NT2/D1 (cell line): ENCODE measurements at places on chromosomes 12 and 14.
A peak's percentile ranks its signal among the peaks of the same experiment; 100 is the strongest.

GRCh38 chr14:53630336-53630735 lies 326.3 kb downstream of the BMP4 start:
- DNase-seq: no peak

DNA sequence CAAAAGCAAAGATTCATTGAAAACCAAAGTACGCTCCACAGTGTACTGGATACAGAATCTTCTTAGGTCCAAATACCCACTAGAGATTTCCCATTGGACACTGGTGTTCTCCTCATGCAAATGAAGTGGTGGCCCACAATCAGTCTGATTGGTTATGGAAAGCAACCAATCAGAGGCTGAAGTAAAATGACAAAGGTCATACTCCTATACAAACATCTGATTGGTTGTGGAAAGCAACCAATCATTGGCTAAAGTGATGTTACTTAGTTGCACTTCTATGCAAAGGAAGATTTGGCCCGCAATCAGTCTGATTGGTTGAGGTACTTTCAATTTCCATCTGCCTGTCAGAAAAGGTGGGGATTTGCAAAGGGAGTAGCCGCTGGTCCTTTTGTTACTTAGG lies 1.3 kb upstream of the WASHC3 start:
- no peak for DNase-seq

DNA sequence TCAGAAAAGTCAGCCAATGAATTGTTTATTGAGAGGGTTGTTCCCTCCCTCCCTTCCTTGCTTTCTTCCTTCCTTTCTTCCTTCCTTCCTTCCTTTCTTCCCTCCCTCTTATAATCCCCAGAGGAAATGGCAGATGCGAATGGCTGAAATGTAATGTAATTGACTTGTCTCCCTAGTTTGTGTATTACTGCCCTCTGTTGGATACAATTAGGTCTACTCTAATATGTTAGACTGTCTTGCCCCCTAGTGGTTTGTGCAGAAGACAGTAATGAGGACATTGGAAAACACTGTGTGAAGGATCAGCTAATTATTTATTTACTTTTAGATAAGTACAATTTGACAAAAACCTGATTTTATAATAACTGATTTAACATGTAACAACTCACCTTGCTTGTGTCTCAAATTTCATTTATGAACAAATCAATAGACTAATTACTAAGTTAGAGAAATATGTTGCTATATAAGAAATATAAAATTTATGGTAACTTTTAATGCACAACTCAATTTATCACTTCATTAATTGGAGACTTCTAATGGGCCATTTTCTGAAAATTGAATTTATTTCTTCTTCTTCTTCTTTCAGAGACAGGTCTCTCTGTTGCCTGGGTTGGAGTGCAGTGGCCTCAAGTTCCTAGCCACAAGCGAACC lies 229.8 kb upstream of the LRIG3 start:
- peak; percentile 70 for DNase-seq

GRCh38 chr14:96421236-96421635 lies 29.3 kb downstream of the AK7 start:
- no peak for DNase-seq

GRCh38 chr12:18556161-18556560 lies 181.7 kb downstream of the PLCZ1 start:
- DNase-seq: no peak

DNA sequence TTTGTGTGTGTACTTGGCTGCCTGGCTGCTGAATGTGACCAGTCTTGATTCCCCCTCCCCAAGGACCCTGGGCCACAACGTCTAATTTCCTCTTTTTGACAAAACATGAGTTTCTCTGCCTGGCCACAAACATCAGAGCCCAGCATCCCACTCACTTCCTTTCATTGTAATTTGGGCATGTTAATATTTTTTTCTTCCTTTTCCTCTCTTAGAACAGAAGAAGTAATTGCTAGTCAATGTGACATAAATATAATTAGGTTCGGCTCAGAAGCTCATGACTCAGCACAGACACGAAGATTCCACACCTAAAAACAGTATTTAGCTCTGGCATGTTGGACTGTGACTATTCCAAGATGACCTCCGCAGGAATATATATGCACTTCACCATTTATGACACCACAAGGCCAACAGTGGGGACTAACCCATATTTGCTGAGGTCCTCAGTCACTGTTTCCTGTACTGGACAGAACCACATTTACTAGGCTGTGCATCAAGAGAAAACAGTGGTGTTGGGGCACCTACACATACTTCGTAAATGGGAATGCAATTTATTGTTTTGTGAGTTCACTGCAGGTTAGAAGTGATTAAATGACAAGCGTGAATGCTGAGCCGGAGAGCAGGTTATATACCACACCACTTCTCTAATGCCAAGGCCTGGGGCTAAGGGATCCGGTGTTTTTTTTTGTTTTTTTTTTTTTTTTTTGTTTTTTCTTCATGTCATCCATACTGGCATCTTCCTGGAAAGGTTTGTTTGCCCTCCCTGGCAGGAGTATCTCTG lies 4.2 kb downstream of the GSG1 start:
- DNase-seq: no peak

- DNase-seq: no peak
Observed at GRCh38 chr12:110157539-110157938, 33.4 kb downstream of the IFT81 start.

- DNase-seq: no peak
Observed at GRCh38 chr12:82964446-82964845, 277.7 kb downstream of the TMTC2 start.

- no peak for DNase-seq
Observed at GRCh38 chr12:103469719-103470118, 26.0 kb downstream of the C12orf42 start.
